ENCODE measurements at places on chromosomes 6 and 20.

DNA sequence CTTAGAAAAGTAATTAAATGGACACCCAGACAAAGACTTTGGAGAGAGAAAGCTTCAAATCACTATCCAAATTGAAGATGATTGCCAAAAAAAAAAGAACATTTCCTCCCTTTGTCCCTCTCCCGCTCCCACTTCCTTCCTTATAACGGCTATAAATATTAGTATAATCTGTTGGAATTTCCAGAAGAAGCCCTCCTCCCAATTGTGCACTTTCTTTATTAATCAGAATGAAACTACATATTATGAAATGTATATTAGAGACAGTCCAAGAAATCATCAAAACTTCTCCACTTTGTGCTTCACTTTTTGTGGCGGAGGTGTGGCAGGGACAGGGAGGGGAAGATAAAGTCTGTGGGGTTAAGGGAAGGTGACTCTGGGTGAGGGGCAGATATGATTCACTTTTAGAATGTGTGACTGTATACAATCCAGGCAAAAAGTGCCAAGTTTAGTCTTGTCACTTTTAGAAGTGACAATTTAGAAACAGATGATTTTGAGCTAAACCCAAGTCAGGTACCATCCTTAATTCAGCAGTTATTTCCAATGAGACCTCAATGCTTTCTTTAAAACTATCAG, 195.0 kb upstream of the MARCKS start:
- no peak for DNase-seq

GRCh38 chr20:64114356-64114971, 7.1 kb upstream of the NPBWR2 start:
- no peak for DNase-seq

GRCh38 chr6:39319621-39320362, 2.7 kb downstream of the KCNK16 start:
- no peak for DNase-seq

- peak; percentile 4 for DNase-seq
Observed at GRCh38 chr20:57659517-57660180, 39.4 kb upstream of the ZBP1 start.

DNA sequence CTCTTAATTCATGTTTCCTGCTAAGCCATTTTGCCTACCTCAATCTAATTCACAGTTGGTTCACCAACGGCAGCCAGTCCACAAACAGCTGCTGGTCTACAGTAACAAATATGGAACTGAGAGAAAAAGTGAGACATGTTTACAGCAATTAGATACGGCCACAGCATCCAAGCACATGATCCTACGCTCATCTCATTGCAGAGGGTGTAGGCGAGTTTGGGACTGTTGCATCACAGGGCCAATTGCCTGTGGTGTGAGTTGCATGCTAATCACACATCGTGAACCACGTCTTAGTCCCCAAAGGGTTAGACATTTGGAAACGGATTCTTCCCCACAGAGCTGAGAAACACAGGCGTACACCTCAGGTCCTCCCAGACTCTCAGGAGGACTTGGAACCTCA, 166.9 kb downstream of the EYA2 start:
- DNase-seq, result no peak

DNA sequence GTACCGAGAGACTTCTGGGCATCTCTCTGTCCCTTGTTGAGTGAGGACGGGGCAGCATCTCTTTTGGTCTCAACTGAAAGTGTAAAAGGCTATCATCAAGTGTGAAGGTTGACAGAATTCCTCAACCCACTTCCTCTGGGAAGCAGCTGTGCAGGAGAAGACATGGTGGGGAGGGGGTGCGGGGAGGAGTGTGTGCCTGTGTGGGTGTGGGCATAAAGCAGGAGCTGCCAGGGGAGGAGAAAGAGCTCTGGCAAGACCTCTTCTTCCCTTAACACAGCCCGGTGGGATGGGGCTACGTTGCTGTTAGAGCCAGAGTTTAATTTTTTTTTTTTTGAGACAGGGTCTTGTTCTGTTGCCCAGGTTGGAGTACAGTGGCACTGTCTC, 31.8 kb downstream of the CPXM1 start:
- DNase-seq, result no peak

DNA sequence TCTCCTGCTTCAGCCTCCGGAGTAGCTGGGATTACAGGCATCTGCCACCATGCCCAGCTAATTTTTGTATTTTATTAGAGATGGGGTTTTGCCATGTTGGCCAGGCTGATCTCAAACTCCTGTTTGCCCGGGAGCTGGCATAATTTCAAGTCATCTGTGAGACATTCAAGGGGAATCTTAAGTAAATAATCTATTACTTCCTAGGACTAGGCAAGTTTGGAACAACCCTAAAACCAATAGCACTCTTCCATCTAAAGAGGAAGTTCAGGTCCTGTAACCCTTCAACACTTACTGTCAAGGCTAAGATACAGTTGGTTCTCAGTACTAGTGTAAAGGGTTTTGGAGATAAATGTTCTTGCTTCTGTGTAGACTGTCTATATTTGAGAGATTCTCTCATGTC, 267.8 kb upstream of the IRAK1BP1 start:
- no peak for DNase-seq

DNA sequence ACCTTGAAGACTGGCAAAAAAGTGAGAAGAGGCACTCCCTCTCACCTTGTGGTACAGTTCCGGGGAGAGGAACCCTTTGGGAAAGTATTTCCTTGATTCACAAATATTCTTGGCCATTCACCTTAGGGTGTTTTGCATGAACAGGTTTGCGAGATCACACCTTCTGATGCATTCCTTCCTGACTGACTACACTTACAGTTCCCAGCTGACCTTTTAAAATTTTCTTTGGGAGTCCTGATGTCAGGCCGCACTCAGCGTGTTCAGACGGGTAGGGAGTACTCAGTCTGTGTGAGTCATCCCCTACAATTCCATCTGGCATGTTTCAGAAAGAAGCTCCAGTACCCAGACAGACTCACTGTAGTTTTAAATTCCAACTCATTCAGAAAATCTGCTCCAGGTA, 1.7 kb downstream of the ADGRF4 start:
- DNase-seq, result no peak

- DNase-seq, result no peak
Observed at GRCh38 chr6:51105357-51105756, 286.7 kb downstream of the TFAP2B start.

GRCh38 chr6:169988769-169989550, 237.5 kb downstream of the ERMARD start:
- DNase-seq, result no peak

DNA sequence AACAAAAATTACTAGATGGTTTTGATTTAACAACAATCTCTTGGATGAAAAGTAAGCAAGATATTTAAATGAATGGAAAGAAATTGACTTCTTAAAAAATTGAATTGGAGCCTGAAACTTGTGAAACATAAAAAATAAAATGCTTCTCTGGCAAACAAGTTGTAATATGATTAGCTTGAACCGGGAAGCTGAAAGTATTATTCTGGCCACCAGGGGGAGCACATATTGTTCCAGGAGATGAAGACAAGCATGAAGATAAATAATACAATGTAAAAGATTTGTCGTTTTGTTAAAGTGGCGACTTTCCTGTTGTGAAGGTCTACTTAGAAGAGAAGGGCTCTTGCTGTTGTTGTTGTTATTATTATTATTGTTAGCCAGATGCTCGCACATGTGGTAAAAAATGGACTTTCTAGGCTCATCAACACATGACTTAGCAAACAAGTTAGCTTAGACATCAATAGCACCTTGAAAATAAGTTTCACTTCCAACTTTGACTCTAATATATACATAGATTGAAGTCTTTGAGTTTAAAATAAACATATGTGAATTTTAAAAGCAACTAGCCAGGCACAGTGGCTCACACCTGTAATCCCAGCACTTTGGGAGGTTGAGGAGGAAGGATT, 14.2 kb downstream of the PAX1 start:
- no peak for DNase-seq

- no peak for DNase-seq
Observed at GRCh38 chr6:109348226-109348625, 34.0 kb downstream of the CD164 start.

- DNase-seq, result no peak
Observed at GRCh38 chr6:143629104-143630080, 48.4 kb upstream of the PHACTR2 start.

DNA sequence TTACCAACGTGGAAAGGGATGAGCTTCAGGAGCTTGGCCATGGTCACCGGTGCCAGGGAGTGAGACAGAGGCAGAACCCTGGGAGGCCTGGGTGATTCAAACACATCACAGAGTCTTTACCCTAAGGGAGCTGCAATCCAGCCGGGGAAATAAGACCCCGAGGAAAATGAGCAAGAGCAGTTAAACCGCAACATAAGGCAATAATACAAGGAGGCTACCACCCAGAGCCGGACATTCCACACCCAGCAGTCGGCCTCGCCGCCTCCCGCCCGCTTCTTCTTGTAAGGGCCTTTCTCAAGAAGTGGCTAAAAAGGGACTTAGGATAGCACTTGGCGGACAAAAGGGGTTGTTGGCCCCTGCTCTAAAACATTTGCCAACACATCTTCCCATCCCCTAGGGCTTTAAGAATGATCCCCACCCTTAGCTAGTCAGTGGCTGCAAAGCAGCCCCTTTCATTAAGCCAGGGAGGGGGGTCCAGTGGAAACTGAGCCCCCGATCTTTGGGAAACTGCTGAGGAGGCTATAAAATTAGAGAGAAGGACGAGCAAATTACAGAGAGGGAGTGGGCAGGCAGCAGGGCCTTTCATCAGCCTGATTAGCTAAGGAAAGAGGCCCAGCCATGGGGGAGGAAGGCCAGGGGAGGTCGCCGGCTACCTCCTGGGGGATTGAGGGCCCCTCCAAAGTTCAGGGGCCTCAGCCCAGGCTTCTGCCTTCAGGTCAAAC, 34.3 kb downstream of the SNX5 start:
- no peak for DNase-seq

DNA sequence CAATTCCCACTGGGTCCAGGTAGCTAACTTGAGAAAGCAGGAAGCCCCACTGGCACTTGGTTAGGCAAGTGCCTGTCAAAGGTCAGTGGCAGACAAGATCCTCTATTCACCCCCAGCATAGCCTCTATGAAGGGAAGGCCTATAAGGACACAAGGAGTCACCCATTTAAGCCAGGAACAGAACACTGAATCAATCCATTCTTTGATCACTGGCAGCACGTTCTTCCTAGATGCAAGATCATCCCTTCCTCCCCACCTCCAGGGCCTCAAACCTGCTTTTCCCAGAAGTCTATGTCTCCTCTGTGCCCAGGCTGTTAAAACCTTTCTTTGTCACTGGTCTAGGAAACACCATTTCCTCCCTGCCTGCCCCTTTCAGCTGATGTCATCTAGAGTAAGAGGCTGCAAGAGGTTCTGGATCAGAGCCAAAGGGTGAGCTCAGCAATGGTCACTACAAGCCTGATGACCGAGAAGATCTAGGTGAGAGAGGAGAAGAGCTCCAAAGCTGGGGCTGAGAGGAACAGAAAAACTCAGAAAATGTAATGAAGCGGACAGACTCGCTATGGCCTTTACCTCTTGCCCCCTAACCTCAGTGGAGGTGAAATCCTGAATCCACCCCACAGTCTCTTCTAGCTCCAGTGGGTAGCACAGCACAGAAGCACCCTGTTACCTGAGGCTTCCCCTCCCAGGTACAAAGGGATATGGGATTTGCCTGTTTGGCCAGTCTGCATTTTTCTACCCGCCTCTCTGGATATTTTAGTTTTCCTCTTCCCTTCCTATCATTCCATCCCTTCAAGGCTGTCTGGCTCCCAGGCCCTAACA, 1.8 kb downstream of the GTPBP2 start:
- peak; percentile 67 for DNase-seq

DNA sequence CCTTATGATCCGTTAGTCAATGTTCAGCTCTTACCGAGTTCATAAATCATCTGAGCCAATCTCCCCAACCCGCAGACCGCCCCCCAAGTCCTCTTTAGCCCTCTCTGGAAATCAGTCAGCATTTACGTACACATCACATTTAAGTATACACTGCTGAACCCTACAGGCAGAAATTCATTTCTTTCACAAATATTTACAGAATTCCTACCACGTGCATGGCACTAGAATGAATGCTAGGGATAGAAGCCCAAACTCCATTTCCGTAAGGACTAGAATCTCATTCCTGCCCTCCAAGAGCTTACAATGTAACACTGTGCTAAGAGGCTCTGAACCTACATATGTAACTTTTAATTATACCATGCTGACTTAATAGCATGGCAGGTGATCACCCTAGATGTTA, 1.8 kb downstream of the OSER1 start:
- DNase-seq, result no peak

DNA sequence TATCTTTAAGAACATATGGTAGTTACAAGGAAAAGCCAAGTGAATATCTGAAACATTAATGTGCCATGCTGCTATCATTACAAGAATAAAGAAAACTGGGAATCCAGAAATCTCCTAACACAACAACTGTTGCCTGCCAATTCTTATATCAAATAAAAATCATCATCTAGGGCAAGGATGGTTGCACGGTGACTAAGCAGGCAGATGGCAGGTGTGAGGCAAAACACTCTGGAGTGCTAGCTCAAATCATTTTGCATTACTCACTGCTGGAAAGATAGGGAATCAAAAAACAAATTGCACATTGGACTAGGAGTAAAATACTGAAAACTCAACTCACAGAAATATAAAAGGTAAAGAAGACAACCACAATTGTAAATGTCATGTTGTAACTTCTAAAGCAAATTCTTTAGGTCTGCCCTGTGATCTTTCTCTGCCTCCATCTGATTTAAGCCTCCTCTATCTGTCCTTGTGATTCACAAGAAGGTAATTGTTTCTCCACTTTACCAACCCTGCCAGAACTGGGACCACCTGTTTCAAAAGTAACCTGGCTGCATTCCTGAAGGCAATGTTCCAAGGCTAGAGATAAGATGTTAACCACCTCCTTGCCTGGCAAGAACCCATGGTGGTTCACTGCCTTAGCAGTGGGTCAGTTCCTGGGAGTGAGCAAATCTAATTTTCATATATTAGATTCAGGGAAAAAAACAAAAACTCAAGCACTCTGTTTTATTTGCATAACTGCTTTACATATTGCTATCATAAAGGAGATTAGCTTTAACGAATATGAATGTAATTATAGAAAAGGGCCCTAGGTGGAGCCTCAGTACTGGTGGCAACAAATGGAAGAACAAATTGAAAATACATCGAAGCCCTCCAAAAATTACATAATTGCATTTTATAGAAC, 33.1 kb upstream of the LCA5 start:
- DNase-seq, result no peak

DNA sequence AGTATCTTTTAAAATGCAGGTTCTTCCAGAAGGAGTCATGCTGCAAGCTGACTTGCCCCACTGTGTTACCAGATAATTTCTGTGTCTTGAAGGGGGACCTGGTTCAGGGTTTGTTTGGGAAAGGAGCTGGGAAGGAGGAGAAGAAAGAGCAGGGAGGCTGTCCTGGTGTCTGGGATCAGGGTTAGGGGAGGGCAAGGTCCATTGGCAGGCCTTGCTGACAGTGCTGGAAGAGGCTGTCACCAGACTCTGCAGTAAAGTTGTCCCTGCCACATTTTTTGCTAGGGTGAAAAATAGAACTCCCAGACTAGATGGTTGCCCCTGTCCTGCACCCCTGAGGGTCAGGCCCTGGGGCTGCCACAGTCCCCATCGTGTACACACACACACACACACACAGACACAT, 14.9 kb downstream of the GLP1R start:
- DNase-seq, result no peak

GRCh38 chr6:593139-593906, 63.6 kb downstream of the HUS1B start:
- DNase-seq, result no peak

Measured in gastrocnemius medialis (tissue), 4 donors.